ENCODE measurements at places on chromosomes 1 and 21.
A peak's percentile ranks its signal among the peaks of the same experiment; 100 is the strongest.

DNA sequence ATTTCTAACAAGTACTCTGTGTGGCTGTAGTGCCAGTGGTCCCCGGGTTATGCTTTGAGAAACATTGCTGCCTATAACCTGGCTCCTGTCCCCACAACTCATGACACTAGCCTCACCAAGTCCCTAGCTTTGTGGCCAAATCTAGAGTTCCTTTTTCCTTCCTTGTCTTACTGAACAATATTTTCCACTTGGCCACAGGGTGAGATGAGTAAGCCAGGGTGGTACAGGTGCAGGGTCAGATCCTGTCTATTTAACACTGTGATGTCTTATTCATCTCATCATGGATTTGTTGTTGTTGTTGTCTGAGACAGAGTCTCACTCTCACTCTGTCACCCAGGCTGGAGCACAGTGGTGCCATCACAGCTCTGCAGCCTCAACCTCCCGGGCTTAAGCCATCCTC lies 18.6 kb downstream of the ARMH1 start:
- DNase-seq: no peak

DNA sequence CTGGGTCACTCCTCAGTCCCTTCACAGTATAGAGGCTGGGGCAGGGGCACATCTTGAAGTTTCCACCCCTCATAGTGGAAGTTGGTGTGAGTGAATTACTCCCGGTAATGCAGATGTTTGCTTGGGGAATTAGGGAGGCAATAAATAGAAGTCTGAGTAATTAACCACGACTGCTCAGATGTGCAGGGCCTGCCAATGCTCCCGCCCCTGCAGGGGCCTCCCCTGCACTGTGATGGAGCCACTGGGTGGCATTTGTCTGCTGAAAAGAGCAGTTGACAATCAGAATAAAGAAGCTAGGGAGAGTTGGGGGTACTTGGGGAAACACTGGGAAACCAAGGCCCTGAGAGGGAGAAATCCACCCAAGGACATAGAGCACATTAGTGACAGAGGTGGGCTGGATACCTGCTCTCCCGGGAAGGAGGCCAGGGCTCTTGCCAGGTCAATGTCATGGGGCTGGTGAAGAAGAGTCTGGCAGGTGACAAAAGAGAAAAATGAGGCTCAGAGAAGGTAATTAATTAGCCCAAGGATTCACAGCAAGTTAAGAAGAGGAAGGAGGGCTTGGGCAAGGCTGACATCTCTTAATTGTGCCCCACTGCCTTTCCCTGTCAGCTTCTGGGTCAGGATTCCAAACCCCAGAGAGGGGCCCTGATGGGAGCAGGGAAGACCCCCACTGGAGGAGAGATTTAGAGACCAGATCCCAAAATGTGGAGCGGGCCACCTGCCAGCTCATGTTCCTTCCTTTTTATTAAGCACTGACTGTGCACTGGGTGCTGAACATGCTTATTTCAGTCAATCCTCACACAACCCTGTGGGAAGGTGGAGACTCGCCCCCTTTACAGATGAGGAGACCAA lies 436.2 kb downstream of the MATN1 start:
- DNase-seq: no peak

- DNase-seq: no peak
Measured at GRCh38 chr1:235009074-235009473, 119.6 kb downstream of the TOMM20 start.

GRCh38 chr1:151839457-151840403 lies at the start of gene C2CD4D:
TSS of gene C2CD4D (minus strand) at chr1:151839820. CDS start at chr1:151838989, 831 bp downstream.
- DNase-seq: no peak

DNA sequence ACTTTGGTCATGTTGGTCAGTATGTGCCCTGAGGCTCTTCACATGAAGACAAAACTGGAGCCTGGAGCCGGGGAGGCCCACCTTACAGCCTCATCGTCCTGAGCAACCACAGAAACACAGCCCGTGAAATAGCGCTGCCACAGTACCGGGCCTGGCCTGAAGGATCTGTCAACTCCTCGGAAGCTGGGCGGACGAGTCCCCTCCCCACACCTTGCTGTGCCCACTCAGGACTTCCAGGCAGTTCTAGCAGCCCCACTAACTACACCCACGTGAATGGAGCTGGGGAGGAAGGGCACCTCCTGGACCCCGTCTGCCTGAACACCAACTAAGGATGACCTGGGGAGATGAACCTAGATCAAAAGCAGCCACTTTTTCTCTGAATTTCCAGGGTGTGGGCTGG lies 24.7 kb downstream of the SDE2 start:
- no peak for DNase-seq

- DNase-seq: no peak
Measured at GRCh38 chr1:83097715-83098114, 901.2 kb downstream of the TTLL7 start.

DNA sequence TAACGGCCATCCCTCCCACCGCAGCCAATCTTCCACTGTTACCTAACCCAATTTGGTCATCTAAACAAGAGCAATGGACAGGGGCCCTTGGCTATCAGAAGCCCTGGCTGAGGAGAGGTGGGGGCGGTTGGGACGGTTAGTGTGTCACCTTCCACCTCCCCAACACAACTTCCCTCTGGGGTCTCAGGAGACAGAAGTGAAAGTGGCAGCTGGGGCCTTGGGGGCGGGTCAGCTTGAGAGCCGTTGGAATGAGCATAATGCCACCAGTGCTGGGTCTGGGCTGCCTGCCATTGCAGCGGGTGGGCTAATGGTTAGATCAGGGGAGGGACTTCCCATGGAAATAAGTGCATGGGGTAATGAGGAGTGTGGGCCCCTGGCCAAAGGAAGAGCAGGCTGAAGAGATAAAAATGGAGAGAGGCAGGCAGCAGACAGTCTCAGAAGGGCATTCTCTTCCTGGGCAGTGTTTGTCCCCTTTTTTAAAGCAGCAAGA lies 7.9 kb downstream of the MEF2D start:
- DNase-seq: no peak

DNA sequence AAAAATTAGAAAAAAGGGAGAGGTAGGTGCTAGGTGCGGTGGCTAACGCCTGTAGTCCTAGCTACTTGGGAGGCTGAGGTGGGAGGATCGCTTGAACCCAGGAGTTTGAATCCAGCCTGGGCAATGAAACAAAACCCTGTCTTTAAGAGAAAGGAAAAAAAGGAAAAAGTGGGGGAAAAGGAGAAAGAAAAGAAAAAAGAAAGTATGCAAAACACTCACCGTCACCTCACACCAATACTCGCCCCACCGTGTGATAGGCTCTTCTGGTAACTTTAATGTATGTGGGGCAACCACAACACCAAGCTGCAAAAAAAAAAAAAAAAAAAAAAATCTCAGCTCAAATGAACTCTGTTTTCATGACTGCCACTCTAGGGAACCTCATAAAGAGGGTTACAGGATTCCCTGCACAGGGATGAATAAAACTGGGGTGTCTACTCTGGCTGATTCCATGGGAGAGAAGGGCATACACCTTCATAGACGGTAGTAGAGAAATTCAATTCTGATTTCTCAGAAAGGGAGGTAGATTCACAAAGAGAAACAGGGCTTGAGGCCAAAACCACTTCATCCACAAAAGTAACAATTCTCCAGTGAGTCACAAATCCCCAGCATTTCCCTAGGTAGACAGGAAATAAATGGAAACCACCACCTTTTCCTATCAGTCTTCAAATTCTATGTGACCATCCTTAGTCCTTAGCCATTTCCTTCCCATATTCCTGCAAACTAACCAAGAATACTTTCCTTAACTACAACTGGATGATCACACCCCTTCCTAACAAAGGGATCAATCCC lies 2.5 kb downstream of the MRPL9 start:
- DNase-seq: no peak

DNA sequence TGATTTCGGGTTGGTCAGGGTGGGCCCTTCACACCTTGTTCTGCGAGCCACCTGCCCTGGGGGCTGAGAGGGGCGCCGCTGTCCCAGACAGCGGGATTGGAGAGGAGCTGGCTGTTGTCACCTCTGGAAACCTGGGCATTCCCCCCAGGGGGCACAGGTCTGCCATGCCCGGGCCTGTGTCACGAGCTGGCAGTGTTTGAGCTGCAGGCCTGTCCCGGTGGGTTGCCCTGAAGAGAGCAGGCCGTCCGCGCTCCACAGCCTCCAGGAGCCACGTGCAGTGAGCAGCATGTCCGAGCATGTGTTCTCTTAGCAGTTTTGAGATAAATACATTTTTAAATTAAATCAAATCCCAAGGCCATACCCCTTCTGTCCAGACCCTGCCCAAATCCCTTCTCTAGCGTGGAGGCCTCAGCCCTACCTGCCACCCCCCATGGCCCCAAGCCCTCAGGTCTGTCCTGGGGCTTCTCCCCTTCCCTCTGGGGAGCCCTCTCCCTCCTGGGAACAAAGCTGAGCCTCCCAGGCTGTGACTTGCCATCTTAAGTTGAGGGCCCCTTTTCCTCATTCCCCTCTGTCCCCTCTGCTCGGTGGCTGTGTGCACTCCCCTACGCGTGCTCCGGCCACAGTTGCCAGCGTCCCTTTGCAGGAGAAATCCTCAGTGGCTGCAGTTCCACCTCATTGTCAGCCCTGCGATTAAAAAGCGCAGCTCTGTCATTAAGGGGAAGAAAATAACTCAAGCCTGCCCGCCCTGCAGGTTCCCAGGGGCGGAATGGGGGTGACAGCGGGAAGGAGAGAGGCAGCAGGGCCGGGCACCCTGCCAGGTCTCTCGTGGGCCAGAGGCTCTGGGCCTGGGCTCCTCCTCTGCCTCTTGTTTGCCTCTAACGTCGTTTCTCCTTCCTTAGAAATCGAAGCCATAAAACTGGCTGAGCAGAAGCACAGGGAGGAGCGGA lies 26.6 kb downstream of the SLX9 start:
- DNase-seq: peak; percentile 74

DNA sequence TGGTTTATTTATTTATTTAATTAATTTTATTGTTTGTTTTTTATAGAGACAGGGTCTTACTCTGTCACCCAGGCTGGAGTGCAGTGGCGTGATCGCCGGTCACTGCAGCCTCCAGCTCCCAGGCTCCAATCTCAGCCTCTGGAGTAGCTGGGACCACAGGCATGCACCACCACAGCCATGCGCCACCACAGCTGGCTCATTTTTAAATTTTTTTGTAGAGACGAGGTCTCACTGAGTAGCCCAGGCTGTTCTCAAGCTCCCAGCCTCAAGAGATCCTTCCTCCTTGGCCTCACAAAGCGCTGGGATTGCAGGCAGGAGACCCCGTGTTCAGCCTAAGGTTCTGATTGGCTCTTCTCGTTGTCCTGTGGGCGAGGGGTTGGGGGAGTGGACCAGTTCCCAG lies 22.1 kb downstream of the UMODL1 start:
- no peak for DNase-seq

DNA sequence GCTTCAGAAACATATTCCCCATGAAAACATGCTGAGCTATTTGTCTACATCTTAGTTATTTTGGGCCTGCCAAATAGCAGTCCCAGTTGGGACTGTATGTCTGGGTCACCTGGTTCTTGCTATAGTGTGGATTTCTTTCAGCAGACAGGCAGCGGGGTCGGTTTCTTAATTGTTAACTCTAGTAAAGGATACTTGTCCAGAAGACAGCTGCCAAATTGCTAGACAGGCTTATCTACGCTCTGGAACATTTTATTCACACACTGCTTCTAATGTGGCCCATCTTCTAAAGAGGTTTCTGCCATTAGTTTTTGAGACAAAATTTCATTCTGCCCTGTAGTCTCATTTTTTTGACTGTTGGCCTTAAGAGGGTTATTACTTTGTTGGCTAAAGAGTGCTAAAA lies 217.9 kb downstream of the RWDD3 start:
- no peak for DNase-seq

- no peak for DNase-seq
Measured at GRCh38 chr1:102107441-102107840, 110.7 kb upstream of the OLFM3 start.

DNA sequence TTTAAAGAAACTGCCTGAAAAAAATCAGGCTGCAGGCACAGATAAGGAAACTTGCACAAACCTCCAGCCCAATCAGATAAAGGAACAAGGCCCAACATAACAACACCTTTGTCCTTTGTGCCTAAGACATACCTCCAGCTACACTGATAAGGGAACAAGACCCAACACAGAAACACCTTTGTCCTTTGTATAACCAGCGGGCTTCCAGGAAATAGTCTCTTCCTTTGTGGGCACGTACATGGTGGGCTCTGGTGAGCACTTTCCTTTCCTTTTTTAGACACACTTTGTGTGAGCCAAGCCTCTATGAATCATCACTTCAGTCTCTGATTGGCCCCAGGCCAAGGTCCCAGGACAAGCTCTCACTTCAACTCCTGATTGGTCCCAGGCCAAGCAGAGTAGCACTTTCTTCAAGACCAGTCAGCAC lies 23.6 kb downstream of the ZNF670 start:
- peak; percentile 20 for DNase-seq

GRCh38 chr1:5597171-5597850 lies 394.9 kb downstream of the NPHP4 start:
- no peak for DNase-seq

DNA sequence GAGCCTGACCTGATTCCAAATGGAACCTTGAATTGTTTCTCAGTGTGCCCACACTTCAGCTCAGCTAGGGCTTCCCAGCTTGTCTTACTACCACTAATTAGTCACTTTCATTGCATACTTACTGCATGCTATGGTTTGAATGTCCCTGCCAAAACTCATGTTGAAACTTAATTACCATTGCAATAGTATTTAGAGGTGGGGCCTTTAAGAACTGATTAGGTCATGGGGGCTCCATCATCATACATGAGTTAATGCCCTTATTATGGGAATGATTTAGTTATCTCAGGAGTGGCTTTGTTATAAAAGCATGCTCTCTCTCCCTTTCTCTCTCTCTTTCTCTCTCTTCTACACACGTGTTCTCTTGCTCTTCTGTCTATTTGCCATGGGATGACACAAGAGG lies 68.3 kb downstream of the NENF start:
- DNase-seq: no peak

DNA sequence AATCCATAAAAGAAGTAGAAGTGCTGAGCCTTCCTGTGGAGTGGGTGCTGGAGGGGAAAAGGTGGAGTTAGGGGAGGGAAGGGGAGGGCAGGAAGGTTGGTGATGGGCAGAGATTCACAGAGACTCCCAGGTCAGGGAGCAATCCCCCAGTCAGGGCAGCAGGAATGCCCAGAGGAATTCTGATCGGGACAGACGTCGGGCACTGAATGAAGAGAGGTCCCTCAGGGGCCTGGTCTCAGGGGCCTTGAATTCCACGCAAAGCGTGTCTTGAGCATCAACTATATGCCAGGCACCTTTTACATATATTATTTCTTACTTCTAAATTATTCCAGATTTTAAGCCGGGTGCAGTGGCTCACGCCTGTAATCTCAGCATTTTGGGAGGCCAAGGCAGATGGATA lies 7.2 kb upstream of the PADI1 start:
- DNase-seq: no peak

- peak; percentile 29 for DNase-seq
Measured at GRCh38 chr1:161038523-161039153, at the start of gene TSTD1. TSS of gene TSTD1 (minus strand) at chr1:161038964. CDS start at chr1:161038889, 75 bp downstream.

All from uterus (tissue), 4 donors.